ENCODE measurements at places on chromosomes 4 and X.

GRCh38 chr4:13558881-13559280 lies 14.6 kb upstream of the NKX3-2 start:
- DNase-seq: no peak
- no peak overlapping the region for H3K27ac ChIP-seq
- H3K36me3 ChIP-seq: no peaks in the 10 kb centered on the region
- no peak overlapping the region for H3K4me3 ChIP-seq
- H3K27me3 ChIP-seq: no peaks in the 10 kb centered on the region
- no peaks in the 10 kb centered on the region for H3K4me1 ChIP-seq

DNA sequence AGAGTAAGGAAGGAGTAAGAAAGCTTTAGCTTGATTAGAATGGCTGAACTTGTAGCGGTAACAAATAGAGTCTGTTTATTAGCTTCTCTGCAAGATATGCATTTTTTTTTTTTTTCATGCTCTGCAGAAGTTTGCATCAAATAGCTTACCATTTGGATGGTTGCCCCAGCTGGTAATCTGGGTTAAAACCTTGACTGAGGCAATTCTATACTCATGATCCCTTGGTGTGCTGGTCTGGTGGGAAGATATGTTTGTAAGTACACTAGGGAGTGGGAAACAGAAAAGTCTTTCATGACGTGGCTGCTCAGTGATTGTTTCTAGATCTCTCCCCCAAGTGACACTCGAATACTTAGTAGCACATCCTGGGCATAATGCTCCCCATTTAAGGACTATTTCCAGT lies 32.1 kb downstream of the SEPTIN11 start:
- no peaks in the 10 kb centered on the region for H3K36me3 ChIP-seq
- H3K4me3 ChIP-seq: no peak overlapping the region
- peaks cover 38% of the 10 kb centered on the region for H3K4me1 ChIP-seq

DNA sequence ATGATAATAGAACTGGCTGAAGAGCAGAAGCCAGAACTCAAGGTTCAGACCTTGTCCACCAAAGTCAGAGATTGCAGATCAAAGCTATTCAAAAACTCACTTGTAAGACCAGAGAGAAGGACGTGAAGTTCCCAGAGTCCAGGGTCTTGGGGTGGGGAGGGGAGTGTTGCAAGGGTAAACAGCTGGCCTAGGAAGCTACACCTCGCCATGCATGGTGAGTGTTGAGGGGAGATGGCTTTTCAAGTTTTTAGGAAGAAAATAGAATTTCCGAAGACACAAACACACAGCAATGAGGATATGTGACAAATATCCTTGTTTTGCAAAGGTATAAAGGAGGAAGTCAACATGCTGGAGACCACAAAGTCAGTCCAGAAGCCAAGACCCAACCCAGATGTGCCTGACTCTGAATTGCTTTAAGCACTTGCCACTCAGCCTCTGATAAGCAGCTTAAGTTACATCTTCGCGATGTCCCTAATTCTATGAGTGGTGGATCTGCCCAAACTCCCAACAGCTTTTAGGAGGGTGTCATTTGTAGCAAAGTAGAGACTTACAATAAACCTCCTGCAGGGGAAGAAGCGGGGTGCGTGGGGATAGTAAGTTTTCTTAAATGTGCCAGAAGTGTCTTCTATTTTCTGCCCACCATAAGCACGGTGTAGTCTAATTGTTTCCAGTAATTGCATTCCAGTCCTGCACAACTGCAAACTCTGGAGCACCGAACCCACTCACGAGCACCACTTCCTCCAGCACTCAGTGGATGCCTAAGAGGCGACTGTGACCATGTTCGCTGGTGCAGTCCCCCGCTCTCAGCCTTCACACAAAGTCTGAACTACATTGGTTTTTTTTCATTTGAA lies 26.5 kb downstream of the HAND2 start:
- no peak overlapping the region for H3K4me3 ChIP-seq
- no peak overlapping the region for H3K27ac ChIP-seq
- H3K36me3 ChIP-seq: peaks cover 8% of the 10 kb centered on the region
- DNase-seq: peak; percentile 46
- H3K27me3 ChIP-seq: peaks cover 84% of the 10 kb centered on the region

DNA sequence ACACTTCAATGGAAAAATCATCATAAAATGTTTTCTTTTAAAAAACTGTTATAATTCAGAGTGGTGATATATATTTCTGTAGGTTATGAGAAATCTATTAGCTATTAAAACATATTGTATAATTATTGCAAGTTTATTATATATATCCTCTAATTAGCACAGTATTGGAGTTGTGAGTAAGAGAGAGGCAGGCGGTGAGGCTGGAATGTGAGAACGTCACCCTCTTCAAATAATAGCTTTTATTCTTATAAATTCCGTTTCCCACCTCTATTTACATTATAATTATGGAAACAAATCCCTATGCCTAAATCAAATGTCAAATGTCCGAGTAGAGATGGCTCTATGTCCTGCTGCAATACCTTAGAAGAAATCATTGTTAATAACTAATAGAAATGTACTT lies 292.9 kb downstream of the ADGRL3 start:
- H3K27ac ChIP-seq: no peak overlapping the region
- H3K4me3 ChIP-seq: no peak overlapping the region
- H3K4me1 ChIP-seq: no peaks in the 10 kb centered on the region
- no peaks in the 10 kb centered on the region for H3K27me3 ChIP-seq
- no peak for DNase-seq

GRCh38 chr4:180285796-180286195 lies 1957.4 kb upstream of the TENM3 start:
- no peak for DNase-seq
- H3K27ac ChIP-seq: no peak overlapping the region
- H3K27me3 ChIP-seq: no peaks in the 10 kb centered on the region

Measured in activated CD4-positive, alpha-beta T cell treated with anti-CD3 and anti-CD28 coated beads, Interleukin-2, amount 10 ng/mL, durations not matched to agents 24 days and 14 days (primary cell).